ENCODE measurements at places on chromosomes 16 and 17. TPM values are rescaled to one million over a fixed set of nuclear protein-coding genes. Genes with fewer than 3 reads are reported as not detected.

Gene TNFSF12
- total RNA-seq, result 136 TPM

Gene DPEP3
- not detected for total RNA-seq

DNA sequence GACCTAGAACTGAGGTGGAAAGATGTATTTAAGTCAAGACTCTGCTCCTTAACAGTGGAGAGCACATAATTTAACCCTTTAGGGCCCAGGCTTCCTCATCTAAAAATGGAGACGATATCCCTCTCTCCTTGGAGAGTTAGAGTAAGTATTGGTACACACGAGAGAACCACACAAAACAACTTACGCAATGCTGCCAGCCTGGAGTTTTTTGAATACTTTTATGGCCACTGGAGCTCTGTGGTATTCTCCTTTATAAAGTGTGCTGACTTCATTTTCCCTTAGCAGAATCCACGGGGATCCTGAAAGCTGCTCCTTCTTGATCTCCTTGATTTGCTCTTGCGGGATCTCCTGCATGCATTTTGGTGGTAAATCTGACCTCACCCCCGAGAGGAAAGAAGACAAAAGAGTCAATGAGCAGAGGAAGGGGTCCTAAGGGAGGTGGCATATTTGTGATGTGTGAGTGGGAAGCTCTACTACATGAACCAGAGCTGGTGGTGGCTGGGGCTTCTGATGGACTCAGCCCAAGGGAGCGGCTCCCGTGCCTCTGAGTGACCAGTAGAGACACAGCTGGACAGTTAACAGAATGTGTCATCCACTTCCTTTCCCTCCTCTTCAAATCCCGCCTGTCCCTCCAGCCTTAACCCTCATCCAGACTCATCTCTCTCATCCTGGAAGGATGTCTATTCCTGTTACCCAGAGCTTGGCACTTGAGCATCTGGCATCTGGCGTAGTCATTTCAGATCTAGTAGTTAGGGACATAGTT, 9.4 kb downstream of the MLKL start:
- DNase-seq, result no peak

DNA sequence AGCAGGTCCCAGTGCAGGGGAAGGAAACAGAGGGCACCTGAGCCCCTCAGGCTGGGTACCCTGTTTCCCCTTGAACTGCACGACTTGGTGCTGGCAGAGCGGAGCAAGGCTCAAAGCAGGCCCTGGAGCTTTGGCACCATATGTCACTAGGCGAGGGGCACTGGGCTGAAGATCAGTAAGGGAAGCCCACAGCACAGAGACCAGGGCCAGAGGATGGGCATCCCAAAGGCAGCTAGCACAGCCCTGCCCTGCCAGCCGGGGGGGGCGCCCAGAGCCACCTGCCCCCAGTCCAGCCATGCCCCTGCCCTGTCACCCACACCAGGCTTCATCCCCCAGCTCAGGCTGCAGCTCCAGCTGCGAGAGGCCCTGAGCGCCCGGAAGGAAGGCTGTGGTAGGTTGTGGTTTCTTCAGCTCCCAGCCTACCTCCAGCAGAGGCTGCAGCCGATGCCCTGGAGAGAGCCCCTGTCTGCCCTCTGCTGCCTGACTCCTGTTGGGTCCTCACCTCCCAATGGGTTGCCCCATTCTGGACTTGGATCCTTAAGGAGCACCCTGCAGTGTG, 10.9 kb downstream of the NHERF1 start:
- DNase-seq, result no peak

Gene C16orf89
- total RNA-seq, result 2.1 TPM

GRCh38 chr17:81386646-81387099, 8.6 kb upstream of the BAHCC1 start:
- no peak for DNase-seq

Gene UTS2R
- not detected for total RNA-seq

DNA sequence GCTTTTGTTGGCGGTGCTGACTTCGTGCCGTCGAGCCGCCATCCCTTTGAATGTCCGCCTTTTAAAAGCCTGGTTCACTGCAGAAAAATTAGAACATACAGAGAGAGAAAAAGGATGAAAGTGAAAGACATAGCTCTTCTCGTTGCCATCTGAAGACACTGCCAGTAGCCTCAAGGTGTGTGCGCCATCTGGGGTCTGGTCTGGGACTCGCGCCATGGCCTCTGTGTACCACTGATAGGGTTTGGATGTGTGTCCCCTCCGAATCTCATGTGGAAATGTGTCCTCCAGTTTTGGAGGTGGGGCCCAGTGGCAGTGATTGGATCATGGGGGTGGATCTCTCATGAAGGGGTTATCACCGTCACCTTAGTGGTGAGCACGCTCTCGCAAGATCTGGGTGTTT, 15.5 kb downstream of the GSE1 start:
- no peak for DNase-seq

GRCh38 chr16:48540222-48540900, 69.6 kb downstream of the N4BP1 start:
- no peak for DNase-seq

Data from esophagus muscularis mucosa (tissue), 4 donors.